Small intestine (tissue), 16 donors: ENCODE measurements at places on chromosomes 5 and 9. TPM values are rescaled to one million over a fixed set of nuclear protein-coding genes. Genes with fewer than 3 reads are reported as not detected.

DNA sequence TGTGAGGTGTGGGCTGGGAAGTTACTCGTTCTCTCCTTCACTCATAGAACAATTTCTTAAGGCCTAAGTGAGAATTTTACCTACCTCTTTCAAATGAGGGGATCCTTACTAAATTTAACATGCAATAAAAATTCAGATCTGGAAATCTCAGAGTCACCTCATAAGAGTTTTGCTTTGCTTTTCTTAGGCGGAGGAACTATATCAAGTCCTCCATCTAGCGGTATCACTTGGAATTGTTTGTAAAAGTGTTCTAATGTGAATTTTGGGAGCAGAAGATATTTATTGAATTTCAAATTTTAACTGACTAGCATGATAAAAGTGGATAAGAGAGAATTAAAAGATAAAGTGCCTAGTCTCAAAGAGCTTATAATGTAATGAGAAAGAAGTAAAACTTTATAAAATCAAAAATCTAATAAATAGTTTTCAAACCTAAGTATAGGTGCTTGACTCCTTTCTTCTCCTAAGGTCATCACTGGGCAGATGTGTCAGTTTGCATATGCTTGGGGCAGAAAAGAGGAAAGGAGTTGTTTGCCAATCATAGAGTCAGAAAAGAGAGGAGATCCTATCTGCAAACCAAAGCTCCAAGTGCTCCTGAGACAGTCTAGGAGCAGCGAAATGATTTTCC lies 145.7 kb upstream of the DAB2 start:
- no peaks in the 10 kb centered on the region for H3K27me3 ChIP-seq
- H3K36me3 ChIP-seq, result no peaks in the 10 kb centered on the region
- no peaks in the 10 kb centered on the region for H3K4me1 ChIP-seq
- H3K4me3 ChIP-seq, result no peak overlapping the region
- H3K27ac ChIP-seq, result no peak overlapping the region
- peak; percentile 54 for DNase-seq

GRCh38 chr5:160456480-160457177 lies 35.0 kb downstream of the PTTG1 start:
- H3K4me3 ChIP-seq, result no peak overlapping the region
- H3K4me1 ChIP-seq, result no peaks in the 10 kb centered on the region
- no peaks in the 10 kb centered on the region for H3K27me3 ChIP-seq
- H3K27ac ChIP-seq, result no peak overlapping the region

GRCh38 chr9:78023003-78023741 lies 8.4 kb downstream of the GNAQ start:
- DNase-seq, result peak; percentile 33
- no peaks in the 10 kb centered on the region for H3K27me3 ChIP-seq
- H3K4me3 ChIP-seq, result no peak overlapping the region
- H3K27ac ChIP-seq, result peak overlapping the region; percentile 28

DNA sequence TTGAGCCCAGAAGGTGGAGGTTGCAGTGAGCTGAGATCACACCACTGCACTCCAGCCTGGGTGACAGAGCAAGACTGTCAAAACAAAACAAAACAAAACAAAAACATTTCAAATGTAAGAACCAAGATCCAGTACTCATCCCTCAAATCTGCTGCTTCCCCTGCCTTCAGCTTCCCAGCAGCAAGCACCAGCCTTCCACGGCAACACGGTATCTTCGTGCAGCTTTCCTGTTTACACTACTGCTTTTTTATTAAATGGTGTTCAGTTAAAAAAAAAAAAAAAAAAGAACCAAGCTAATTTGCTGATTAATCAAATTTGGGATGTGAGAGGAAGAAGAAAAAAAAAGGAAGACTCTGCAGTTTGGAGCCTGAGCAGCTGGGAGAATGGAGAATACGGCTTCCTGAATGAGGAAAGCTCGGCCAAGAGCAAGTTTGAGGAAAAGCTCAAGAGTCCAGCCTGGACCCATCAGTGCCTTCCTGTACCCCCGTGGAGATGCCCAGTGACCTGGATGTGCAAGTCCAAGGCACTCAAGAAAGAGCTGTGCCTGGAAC lies 28.0 kb upstream of the SLC2A8 start:
- H3K27me3 ChIP-seq, result no peaks in the 10 kb centered on the region
- H3K27ac ChIP-seq, result no peak overlapping the region
- DNase-seq, result no peak
- no peaks in the 10 kb centered on the region for H3K4me1 ChIP-seq

Gene UAP1L1
- polyA plus RNA-seq, result 4.3 TPM

Gene GABRB2
- polyA plus RNA-seq, result 3.9 TPM

Gene RCL1
- polyA plus RNA-seq, result 5.4 TPM
